NCI-H1694 (cell line): ENCODE measurements at places on chromosomes 12 and 14.

- no peak for DNase-seq
These were observed 4.1 kb downstream of the CD163L1 start for GRCh38 chr12:7439579-7440505.

DNA sequence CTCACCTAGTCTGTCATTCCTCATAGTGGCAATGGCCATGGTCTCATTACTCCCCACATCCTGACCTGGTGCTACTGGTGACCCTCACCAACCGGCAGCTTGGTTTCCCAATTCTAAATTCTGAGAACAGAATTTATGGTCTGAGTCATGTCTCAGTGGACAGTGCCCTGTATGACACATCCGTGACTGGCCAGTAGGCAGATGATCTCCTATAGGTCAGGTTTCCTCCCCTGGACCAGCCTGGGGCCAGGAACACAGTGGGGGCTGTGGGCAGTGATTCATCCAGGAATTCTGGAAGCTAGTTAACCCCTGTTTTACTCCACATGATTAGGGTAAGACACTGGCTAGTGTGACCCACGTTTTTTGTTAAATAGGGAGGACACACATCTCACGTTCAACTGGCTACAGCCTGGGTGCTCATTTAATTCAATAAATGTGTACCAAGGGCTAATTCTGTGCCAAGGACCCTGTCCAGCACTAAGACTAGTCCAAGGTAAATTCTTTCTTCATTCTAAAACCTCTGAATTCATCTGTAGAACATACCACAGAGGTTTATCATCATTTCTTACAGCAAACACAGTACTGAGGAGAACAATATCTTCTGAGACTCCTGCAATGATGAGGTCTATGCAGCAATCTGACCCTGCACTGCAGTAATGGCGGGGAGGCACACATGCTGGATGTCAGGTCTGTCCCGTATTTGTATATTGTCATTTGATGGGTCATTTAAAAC lies 249.6 kb upstream of the TBX3 start:
- DNase-seq = no peak

DNA sequence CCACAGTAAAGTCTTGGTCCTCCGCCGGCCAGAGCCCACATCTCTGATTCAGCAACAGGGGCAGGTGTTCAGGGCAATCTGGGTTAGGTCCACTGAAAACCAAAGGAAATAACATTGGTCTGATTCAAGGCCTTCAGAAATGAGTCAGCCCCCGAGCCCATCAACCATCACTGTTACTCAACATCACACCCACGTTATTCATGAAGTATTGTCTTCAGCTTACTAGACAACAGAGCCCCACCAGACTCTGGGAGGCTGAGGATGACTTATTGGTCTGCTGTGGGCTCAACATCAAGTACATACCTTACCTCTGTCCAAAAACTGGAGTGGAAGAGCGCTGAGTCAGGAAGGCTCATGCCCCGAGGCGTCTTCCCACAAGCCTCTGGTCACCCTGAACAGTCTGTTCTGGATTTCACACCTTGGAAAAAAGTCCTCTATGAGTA lies 97.5 kb downstream of the ZFP36L1 start:
- no peak for DNase-seq

DNA sequence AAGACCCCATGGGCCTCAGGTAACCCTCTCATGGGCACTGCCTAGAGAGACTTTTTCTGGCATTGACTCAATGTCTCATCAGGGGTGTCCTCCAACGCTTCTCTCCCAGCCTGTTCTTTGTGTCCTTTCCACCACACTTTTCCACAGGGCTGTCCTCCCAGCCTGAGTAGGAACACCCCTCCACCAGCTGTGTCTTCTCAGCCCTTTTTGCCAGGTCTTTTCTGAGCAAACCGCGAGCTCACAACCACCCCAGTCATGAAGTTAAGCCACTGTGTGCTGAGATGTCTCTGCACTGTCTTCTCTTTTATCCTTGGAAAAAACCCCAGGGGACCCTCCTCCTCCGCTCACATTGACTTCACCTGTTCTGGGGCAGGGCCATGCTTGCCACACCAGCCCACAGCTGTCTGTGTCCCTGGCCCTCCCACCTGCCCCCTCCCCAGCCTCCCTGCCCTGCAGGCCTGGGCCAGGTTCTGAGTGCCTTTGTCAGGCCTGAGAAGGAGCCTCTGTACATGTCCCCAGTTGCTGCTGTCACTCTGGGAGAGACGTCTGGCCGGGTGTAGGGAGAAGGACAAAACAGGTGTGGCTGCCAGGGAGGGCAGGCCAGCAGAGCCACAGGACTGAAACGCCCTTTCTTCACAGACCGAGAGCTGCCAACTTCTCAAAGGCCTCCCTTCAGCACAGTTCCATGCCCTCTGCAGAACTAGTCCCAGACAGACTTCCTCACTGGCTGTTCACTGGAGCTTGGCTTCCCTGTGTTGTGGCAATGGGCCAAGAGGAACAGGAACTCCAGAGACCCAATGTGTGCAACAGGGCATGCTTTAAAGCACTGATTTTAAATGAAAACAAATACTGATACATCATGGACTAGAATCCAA lies 50.5 kb upstream of the PNMA1 start:
- DNase-seq = no peak

DNA sequence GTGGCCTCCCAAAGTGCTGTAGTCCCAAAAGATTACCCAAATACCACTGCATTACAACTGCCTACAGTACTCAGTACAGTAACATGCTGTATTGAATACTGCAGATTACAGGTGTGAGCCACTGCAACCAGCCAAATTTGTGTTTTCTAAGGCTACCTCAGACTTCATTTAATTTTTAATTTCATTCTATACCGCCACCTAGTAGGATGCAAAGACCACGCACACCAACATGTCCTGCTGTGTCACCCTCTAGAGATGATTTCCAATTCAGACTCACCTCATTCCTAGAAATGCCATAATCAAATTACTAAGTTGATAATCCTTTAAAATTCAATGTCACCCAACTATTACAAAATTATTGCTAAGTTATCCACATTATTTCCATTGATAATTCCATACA lies 15.1 kb downstream of the DICER1 start:
- DNase-seq = no peak

DNA sequence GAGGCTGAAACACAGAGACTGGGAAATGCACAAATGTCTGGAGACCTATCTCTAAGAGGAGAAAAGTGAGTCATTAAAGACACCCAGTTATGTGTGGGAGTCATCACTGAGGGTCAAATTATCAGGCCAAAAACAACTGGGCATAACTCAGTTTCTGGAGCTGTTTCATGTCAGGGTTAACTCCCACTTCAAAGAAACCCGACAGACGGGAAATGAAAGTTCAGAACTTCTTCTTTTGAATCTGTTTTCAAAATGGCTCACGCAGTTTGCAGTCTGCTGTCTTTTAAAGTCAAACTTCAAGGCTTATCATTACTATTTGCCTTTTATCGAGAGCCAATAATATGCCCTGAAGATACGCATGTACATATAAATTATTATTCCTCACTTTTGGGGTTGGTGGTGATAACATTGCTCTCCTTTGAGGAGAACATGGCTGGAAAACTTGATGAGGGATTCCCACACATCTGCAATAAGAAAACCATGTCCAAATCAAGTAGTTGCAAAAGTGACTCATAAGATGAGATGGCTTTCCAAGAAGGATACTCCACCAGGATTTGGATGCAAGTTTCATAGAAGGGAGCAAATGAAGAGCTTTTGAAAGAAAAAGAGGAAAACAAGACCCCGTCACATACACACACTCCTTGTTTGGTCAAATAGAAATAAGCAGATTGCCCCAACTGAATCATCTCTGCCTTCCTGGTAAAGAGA lies 341.4 kb downstream of the ADAMTS20 start:
- DNase-seq = no peak

- DNase-seq = no peak
These were observed 111.6 kb downstream of the TSPAN8 start for GRCh38 chr12:71046215-71046614.

- peak; percentile 62 for DNase-seq
These were observed 170.6 kb downstream of the OTOGL start for GRCh38 chr12:80269803-80270552.

DNA sequence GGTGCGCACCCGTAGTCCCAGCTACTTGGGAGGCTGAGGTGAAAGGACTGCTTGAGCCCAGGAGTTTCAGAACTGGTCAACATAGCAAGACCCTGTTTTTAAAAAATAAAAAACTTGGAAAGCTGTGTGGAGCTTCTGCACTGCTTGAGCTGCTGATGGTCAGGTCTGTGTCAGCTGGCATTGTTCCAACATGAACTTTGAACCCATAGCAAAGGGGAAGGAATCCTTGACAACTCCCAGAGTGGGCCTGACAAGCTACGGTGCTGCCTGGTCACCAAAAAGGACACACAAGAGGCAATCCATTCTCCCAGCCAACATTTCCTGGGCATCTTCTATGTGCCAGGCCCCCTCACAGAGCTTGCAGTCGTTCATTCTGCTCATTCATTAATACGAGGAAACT lies 16.4 kb upstream of the LTBP2 start:
- DNase-seq = no peak

DNA sequence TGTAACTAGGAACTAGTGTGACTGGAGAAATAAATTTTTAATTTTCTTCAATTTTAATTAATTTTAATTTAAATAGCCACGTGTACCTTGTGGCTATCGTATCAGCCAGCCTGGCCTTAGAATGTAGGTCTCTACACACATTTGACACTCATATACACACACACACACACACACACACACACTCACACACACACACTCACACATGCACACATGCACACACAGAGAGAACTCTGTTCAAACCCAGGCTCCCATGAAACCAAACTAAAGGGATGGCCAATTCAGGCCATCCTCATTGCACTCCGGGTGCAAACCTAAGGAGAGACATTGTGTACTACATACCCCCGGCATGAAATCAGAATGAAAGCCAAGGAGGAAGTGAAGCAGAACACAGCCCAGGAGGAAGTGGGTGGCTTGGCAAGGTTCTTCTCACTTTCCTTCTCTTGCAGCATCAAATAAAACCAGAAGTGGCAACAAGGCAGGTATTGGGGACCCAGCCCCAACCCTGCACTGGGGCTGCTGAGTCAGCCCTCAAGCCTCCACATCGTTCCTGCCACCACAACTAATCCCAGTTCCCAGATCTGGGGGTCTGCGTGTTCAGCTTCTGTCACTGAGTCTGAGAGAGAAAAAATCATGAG lies 26.2 kb upstream of the CHPT1 start:
- no peak for DNase-seq

DNA sequence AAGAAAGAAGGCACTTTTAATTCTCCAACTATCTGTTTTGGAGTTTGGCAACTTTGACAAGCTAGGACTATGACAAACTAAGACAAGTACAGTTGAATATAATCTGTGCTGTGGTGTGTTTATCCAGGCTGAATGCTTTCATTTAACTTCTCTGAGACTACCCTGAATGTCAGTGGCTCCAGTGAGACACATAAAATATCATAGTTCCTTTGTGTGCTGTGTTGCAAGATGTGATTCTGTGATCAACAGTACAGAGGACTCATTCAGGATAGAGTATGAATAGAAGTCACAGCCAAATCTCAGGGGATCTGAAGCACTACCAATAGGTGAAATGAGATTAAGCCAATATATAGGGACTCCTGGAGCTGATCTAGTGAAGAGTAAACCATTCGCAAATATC lies 876.9 kb upstream of the FBXO33 start:
- DNase-seq = no peak

GRCh38 chr14:101732118-101732517 lies 29.4 kb upstream of the PPP2R5C start:
- no peak for DNase-seq

- DNase-seq = no peak
These were observed 690 bp upstream of the DTX3 start for GRCh38 chr12:57603815-57604453.

DNA sequence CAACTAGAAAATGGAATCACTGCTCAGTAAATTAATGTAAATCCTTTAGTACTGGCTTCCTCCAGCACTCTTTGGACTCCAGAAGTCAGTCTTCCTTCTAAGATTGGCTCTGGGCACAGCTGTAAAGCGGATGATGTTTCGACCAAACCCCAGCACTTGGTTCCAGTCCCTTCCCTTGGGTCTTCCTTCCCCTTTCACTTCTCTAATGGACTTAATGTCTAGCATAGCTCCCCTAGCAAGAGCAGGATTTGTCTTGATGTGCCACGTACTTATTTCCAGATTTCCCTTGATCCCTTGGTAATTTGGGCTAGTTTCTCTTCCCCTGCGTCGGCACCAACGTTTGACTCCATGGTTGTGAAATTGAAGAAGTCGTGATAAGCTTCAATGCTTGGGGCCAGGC lies 28.3 kb downstream of the C12orf75 start:
- no peak for DNase-seq

DNA sequence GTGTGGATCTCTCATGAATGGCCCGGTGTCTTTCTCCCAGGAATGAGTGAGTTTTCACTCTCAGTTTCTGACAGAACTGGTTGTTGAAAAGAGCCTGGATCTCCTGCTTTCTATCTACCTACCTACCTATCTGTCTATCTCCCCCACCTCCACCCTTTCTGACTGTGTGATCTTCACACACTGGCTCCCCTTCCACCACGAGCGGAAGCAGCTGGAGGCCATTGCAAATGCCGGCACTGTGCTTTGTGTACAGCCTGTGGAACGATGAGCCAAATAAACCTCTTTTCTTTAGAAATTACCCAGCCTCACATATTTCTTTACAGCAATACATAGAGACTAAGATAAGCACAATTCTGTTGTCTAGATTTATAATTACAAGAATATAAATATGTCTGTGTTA lies 7.2 kb downstream of the GSKIP start:
- no peak for DNase-seq

- DNase-seq = no peak
These were observed 17.4 kb upstream of the LYZ start for GRCh38 chr12:69330475-69331473.

DNA sequence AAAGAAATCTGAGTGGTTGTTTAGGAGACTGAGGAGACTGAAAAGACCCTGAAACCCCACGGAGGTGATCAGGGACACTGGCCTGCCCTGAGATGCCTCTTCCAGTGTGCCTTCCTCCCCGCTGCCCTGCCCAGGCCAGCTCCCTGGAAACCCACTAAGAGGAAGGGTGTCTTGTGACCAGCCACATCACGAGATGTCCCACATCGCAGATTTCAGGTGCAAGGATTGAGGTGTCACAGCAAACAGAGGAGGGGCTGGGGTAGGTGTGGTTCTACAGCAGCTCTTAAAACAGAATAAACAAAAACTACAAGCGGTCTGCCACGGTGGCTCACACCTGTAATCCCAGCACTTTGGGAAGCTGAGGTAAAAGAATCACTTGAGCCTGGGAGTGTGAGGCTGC lies 184.3 kb upstream of the C14orf180 start:
- DNase-seq = no peak

DNA sequence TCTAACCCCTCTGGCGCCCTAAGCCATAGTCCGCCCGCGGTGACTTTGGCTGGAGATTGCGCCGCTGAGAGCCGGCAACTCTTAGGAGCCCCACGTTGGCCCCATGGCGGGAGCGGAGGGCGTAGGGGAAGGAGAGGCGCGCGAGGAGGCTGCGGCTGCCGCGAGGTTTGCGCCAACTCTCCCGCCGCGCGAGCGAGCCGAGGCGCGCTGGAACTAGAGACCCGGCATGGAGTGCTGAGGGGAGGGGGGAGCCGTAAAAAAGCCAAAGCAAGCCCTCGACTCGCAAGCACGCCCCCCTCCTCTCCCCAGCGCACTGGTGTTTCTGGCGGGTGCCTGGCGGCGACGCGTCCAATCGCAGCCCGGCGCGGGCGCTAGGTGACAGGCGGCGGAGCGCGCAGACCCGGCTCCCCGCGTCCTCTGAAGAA lies at the start of gene SYT10:
Gene SYT10, minus strand, starts transcription at position 233 of the 425 bp plus-strand sequence. CDS start 297 bp downstream, outside the sequence.
- no peak for DNase-seq
